ENCODE measurements at places on chromosomes 2 and 18.
A peak's percentile ranks its signal among the peaks of the same experiment; 100 is the strongest.

GRCh38 chr2:135840601-135841000, 3.6 kb upstream of the LCT start:
- no peaks in the 10 kb centered on the region for H3K27me3 ChIP-seq
- H3K36me3 ChIP-seq, result peaks cover 54% of the 10 kb centered on the region
- no peak overlapping the region for H3K4me3 ChIP-seq
- no peak overlapping the region for H3K27ac ChIP-seq

- H3K4me1 ChIP-seq, result no peaks in the 10 kb centered on the region
- no peaks in the 10 kb centered on the region for H3K27me3 ChIP-seq
- no peak for DNase-seq
- H3K27ac ChIP-seq, result no peak overlapping the region
- H3K4me3 ChIP-seq, result no peak overlapping the region
Observed at GRCh38 chr18:59481436-59481835, 122.4 kb upstream of the LMAN1 start.

- H3K4me1 ChIP-seq, result no peaks in the 10 kb centered on the region
- H3K4me3 ChIP-seq, result no peak overlapping the region
- no peaks in the 10 kb centered on the region for H3K27me3 ChIP-seq
- DNase-seq, result no peak
Observed at GRCh38 chr2:183224948-183225347, 100.7 kb downstream of the NUP35 start.

DNA sequence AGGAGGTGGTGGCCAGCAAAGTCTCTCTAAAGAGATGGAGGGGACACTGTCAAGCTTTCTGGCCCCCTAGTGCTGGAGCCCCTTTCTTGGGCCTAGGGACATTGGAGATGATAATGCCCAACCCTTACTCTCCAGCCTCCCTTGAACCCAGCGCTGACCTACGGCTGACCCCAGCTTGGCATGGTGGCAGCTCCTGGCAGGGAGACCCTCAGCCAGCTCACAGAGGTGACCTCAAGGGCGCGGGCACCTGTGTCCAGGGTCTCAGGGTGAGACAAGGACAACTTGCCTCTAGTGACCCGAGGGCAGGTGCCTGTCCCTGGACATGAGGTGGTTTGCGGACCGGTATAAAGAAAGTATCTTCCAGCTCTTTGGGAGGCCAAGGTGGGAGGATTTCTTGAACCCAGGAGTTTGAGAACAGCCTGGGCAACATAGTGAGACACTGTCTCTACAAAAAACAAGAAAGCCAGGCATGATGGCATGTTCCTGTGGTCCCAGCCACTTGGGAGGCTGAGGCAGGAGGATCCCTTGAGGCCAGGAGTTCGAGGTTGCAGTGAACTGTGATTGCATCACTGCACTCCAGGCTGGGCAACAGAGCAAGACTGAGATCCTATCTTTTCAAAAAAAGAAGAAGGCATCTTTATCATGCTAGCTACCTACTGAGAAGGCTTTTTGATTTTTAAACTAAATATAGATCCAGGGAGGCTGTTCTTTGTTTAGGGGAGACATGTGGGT, 3.3 kb upstream of the PER2 start:
- no peak overlapping the region for H3K4me3 ChIP-seq
- no peak overlapping the region for H3K27ac ChIP-seq
- no peaks in the 10 kb centered on the region for H3K36me3 ChIP-seq
- DNase-seq, result no peak
- peaks cover 16% of the 10 kb centered on the region for H3K4me1 ChIP-seq

DNA sequence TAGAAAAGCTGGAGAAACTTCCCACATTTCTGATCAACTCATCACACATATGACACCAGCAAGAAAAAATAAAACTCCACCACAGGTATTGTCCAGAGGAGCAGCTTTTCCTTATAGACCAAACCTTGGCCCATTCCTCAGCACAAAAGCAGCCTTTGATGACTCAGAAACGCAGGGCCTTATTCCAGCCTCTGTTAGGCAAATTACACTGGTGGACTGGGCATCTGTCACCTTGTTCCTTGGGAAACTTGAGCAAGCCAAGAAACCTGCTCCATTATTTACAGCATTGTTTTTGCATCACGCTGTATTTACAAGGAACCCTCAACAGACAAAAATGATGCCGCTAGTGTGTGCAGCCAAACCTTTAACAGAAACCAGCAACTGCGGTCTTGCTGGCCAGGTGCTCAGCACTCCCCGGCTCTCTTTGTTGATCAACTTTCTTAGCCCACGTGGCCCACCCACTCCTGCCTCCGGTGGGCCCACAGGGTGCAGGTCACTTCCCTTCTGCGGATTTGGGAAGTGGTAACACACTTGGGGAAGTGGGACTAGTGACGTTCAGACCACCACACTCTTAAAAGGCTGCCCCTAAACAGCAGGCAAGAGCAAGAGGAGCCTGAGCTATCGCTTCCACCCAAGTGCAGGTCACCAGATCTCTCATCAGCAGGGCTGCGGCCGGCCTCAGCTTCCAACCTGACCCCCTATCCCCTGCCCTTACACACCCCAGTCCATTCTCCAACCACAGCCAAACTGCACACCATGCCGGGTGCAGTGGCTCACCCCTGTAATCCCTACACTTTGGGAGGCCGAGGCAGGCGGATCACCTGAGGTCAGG, 1.5 kb downstream of the AP1S3 start:
- no peak overlapping the region for H3K27ac ChIP-seq
- no peak for DNase-seq
- H3K4me1 ChIP-seq, result no peaks in the 10 kb centered on the region
- no peaks in the 10 kb centered on the region for H3K27me3 ChIP-seq
- no peak overlapping the region for H3K4me3 ChIP-seq

DNA sequence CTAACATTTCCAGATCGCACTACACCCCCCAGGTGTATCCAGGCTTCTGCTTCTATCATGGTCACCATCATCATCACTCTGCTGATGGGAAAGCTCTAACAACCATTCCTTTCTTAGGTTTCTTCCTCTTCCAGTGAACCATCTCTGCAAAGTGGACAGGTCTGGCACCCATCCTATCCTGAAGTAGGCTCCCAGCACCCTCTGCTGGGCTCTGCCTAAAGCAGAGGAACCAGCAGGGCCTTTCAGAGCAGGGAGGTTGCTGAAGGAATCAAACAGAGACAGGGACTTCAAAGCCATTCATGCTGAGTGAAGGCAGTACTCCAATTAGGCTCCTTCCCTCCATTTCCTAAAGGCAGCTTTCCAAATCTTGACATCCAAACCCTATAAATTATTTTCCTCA, 27.2 kb upstream of the SATB2 start:
- H3K27ac ChIP-seq, result no peak overlapping the region
- no peaks in the 10 kb centered on the region for H3K36me3 ChIP-seq
- H3K4me3 ChIP-seq, result no peak overlapping the region
- H3K4me1 ChIP-seq, result no peaks in the 10 kb centered on the region

DNA sequence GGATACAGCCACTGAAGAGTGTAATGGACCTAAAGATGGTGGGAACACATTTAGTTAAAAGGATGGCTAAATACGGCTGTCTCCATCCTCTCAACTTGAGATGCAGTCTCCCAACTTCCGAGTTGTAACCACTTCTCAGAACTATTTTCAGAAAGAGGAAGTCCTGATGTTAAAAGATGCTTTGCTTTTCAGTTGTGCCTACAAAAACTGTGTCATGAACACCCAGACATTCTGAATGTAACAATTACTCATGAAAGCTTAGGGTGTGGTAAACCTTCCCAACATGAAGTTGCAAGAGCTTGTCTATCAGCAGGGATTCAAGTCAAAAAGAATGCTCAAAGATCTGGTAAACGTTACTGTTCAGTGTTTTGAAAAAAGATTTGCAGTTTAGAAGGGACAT, 147.9 kb downstream of the DOCK10 start:
- no peaks in the 10 kb centered on the region for H3K36me3 ChIP-seq
- no peaks in the 10 kb centered on the region for H3K4me1 ChIP-seq
- H3K27me3 ChIP-seq, result no peaks in the 10 kb centered on the region
- no peak overlapping the region for H3K4me3 ChIP-seq
- DNase-seq, result no peak
- H3K27ac ChIP-seq, result no peak overlapping the region

DNA sequence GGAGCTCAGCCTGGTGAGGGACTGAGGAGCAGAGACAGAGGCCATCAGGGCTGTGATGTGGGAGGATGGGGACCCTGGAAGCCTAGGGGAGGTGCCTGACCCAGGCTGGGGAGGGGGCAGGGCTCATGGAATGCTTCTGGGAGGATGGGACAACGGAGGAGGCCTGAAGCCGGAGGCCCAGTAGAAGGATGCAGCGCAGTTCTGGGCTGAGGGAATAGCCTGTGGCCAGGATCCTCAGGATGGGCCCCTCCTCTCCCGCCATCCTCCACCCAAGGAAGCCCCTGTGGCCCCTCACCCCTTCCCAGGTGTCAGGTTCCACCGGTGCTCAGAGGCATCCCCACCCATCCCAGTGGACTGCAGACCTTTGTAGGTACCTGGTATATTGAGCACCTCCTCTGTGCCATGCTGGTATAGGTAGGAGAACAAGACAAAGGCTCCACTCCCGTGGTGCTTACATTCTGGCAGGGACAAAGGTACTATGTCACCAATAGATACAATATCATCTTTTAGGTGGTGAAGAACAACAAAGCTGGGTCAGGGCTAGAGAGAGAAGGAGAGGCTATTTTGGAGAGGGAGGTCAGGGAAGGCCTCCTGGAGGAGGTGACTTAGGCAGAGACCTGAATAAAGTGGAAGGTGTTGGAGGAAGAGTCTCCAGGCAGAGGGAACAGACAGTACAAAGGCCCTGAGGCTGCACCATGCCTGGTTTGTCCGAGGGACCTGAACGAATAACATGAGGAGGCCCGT, 2.7 kb downstream of the ZAP70 start:
- no peak overlapping the region for H3K4me3 ChIP-seq
- H3K4me1 ChIP-seq, result peaks cover 7% of the 10 kb centered on the region
- no peaks in the 10 kb centered on the region for H3K27me3 ChIP-seq
- DNase-seq, result no peak

DNA sequence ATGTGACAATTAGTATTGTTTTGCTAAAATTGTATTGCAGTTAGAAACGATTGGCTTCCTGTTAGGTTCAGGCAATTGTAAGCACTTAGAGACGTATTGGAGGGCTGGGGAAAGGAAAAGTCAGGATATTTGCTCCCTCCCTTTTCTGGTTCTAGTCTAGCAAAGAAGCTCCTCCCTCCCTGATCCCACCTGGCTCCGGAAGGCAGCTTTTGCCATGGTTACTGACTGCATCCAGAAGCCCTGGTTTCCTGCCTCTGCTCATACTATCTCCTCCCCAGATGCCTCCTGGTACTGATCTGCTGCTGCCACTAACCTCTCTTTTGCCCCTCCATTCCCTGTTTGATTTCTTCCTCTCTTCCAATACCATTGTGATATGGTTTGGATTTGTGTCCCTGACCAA, 275.9 kb downstream of the MREG start:
- H3K4me3 ChIP-seq, result no peak overlapping the region
- H3K36me3 ChIP-seq, result no peaks in the 10 kb centered on the region
- no peak overlapping the region for H3K27ac ChIP-seq

DNA sequence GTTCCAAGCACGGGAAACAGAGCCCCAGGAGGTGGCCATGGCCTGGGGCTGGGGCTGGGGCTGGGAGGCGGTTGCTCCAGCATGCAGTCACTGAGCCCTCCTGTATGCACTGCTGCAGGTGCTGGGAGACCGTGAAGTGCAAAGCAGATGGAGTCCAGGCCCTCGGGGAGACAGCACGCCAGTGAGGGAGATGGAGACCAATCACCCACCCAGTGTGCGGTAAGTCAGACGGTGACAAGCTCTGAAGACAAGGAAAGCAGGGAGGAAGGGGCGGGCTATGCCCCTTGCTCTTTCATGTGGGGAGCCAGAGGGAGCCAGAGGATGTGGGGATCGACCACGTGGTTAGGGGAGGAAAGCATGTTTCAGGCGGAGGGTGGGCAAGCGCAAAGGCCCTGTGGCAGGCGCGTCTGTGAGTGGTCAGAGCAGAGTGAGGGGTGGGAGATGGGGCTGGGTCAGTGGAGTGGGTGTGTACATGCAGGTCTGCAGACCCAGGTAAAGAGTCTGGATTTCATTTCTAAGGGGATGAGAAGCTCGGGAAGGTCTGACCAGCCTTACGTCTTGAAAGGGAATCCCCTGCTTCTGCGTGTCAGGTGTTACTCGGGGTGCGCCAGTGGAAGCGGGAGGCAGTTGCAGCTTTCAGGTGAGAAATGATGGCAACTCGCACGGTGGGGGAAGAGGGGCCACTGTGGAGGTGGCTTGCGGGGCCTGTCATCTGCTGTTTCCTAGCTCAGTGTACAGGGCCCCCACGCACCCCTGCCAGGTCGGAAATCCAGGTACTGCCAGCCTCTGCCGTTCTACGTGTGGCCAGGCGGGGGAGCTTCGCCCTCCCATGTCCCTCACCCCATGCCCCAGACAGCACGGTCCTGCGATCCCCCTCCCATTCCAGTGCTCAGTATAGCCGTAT, 19.4 kb downstream of the RRM2 start:
- H3K4me1 ChIP-seq, result peaks cover 8% of the 10 kb centered on the region
- H3K27me3 ChIP-seq, result no peaks in the 10 kb centered on the region
- no peak overlapping the region for H3K27ac ChIP-seq
- no peak overlapping the region for H3K4me3 ChIP-seq
- no peak for DNase-seq

- no peaks in the 10 kb centered on the region for H3K4me1 ChIP-seq
- H3K36me3 ChIP-seq, result no peaks in the 10 kb centered on the region
- H3K27me3 ChIP-seq, result peaks cover 13% of the 10 kb centered on the region
- no peak overlapping the region for H3K27ac ChIP-seq
Observed at GRCh38 chr2:66853585-66853984, 418.7 kb downstream of the MEIS1 start.

DNA sequence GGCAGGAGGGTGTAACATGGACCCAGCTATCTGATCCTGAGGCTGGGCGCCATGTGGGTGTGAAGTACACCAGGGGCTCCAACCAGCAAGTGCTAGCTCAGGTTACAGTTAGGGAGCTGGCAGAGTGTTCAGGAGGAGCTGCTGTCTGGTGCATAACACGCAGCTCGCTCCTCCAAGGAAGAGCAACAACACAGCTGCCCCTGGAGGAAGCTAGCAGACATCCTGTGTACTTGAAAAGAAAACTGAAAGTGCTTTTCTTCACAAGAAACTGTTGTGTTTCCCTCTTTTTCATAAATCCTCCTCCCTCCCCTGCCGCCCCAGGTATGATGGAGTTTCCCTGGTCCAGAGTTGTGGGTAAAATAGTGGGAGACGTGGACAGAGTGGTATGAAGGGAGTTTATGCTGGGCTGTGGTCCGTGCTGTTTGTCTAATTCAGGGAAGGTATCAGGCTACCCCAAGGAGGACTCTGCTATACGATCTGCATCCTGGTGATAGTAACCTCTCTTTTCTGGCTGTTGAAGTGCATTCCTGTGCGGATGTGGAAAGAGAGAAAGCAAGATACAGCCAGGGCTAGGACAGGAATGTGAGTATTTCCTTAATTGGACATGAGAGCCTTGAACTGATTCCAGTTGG, 6.1 kb upstream of the LBH start:
- peak overlapping the region; percentile 42 for H3K4me3 ChIP-seq
- H3K4me1 ChIP-seq, result peaks cover 15% of the 10 kb centered on the region
- DNase-seq, result peak; percentile 77
- H3K27ac ChIP-seq, result no peak overlapping the region

- H3K4me1 ChIP-seq, result no peaks in the 10 kb centered on the region
- no peak overlapping the region for H3K27ac ChIP-seq
- H3K27me3 ChIP-seq, result no peaks in the 10 kb centered on the region
- no peak overlapping the region for H3K4me3 ChIP-seq
Observed at GRCh38 chr2:195649629-195650190, 7.3 kb upstream of the SLC39A10 start.
